ENCODE measurements at places on chromosomes 5 and 9.
A peak's percentile ranks its signal among the peaks of the same experiment; 100 is the strongest.

- peak; percentile 42 for DNase-seq
These were observed 266.2 kb downstream of the ARHGAP26 start for GRCh38 chr5:143036146-143036927.

- no peak for DNase-seq
These were observed 62.4 kb upstream of the UBAC1 start for GRCh38 chr9:136023410-136024225.

GRCh38 chr9:134321946-134322741, 4.1 kb upstream of the RXRA start:
- DNase-seq, result no peak

GRCh38 chr9:83236029-83236696, 173.2 kb upstream of the RASEF start:
- DNase-seq, result no peak

DNA sequence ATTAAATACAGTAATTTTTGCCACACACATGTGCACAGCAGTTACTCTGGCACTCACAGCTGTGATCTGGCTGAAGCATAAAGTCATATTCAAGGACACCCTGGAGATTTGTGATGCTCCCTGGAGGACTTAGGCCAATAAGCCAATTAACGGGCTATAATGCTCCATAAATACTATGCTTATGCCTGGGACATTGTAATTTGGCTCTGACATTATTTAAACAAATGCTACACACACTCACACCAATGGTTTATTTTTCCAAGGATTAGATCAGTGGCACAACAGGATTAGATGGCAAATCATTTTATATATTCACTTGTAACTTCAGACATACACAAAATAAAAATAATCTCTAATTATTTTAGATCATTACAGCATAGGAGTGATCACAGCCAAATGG, 111.2 kb downstream of the LMNB1 start:
- DNase-seq, result no peak

All from stimulated activated CD4-positive, alpha-beta T cell treated with anti-CD3 and anti-CD28 coated beads, Interleukin-15, amount 100 ng/mL, for 24 hours (primary cell).